Sciatic nerve (tissue), 2 donors: ENCODE measurements at places on chromosomes 7 and 10. TPM values are rescaled to one million over a fixed set of nuclear protein-coding genes. Genes with fewer than 3 reads are reported as not detected.

Gene AKR1C4
- not detected for total RNA-seq

Gene DMTF1
- 147 TPM for total RNA-seq

DNA sequence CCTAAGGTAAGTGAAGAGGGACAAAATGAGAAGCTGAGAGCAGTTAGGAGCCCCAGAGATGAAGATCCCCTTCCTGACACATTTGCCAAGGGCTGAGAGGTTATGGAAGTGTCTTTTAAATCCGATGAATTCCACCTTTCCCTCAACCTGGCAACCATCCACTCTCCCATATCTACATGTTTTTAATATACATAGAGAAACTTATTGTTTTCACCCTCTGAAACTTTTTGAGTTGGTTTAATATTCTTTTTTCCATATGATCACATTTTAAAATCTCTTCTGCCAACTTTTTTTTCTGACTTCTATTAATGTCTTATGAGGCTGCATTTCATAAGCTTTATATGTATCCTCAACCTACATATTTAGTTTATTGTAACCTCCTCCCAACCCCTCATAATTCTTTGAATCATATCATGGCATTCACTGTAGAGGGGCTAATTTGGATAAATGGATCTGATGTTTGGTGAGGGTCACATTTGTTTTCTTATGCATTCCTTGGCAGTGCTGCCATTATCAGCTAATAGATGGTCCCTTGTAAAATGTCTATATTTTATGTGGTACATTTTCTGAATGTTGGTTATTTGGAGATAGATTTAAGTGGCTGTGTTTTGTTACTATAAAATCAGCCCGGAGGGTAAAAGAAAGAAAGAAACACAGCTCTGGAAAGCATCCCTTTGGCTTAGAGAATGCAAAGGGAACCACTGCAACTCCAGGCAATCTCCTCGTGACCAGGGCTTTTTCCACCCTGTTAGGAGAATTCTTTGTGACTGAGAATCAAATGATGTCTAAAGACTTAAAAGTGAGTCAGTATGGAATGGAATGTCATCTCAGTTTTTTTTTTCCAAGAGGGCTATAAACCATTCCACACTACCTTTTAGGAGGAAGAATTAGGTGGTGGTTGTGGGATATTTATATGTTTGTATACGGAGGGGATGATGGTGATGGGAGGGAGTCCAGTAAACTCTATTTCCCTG, 334.4 kb downstream of the SUGCT start:
- no peak for DNase-seq

- DNase-seq = no peak
These were observed 17.7 kb downstream of the FGFR2 start for GRCh38 chr10:121580276-121581116.
